ENCODE measurements at places on chromosomes 7 and 10.

DNA sequence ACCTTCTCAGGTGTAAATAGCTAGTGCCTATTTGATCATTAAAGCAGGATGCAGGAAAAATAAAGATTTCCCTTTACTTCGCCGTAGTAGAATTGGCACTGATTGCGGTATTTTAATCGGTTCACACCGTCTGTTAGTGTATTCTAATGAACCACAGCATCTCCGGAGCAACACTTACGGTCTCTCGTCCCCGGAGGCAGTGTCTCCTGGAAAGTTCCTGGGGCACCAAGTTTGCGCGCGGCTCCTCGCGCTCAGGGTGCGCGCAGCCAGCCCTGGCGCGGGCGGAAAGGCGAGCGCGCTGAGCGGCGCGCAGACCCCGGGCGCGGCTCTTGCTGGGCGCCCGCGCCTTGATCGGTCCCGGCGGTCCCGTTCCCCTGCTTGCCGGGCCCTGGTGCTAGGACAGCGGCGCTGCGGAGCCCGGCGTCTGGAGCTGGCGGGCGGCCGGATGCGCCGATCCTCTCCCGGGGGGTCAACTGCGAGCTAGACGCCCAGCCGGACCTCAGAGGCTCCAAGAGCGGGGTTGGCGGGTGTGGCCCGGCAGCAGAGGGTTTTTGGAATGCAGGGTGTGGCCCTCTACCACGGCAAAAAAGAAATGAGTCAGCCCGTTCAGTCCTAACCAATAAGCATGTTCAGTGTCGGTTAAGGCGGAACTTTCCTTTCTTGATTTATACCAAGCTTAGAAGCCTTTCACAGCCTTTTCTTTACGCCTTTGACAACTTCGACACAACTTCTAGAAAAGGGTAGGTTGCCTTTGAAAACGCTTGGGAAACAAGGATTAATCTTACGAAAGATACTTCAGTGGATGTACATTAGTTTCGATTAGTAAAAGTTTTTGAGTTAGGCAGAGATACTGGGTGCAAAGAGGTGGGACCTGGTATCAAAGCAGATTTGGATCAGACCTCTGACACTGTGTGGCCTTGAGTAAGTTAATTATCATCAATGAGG is 166.8 kb upstream of the ASAH2 start:
- peak; percentile 18 for DNase-seq

DNA sequence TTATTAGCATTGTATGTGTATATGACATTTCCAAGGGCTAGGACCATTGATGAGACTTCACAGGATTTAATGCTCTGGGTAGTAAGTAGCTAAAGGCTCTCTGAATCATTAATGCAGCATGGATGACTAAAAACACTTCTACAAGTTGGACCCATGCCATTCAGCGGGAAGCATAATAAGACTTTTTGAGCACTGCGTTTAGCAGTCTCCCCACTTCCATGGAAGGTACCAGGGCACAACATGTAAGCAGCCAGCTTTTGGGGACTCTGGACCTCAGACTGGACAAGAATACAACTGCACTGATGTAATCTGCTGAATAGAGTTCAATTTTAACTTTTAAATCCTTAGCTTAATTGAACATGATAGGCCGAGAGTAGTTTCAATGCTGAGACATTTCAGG is 191.7 kb upstream of the IMMP2L start:
- no peak for DNase-seq

- DNase-seq = no peak
These were observed 17.0 kb upstream of the RET start for GRCh38 chr10:43059828-43060227.

DNA sequence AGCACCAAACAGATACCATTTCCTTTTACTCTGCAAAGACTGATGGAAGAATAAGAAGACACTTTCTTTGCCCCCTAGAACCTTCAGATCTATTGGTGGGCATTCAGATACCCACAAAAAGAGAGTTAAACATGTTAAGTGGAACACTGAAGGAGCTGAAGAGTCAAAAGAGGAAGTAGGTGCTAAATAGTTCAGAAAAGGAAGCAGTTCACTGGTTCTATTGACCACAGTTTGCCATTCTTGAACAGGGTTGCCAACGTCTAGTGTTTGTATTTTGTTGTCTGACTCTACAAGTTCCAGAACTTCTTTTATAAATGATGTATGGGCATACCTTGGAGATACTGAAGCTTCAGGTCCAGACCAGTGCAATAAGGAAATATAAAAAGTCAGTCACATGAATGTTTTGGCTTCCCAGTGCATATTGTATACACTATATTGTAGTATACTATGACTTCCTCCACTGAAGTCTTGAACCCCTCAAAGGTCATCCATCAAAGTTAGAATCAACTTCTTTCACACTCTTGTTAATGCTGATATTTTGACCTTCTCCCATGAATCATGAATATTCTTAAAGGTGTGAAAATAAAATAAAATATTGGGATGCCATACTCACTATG is 47.5 kb upstream of the AGR3 start:
- no peak for DNase-seq

DNA sequence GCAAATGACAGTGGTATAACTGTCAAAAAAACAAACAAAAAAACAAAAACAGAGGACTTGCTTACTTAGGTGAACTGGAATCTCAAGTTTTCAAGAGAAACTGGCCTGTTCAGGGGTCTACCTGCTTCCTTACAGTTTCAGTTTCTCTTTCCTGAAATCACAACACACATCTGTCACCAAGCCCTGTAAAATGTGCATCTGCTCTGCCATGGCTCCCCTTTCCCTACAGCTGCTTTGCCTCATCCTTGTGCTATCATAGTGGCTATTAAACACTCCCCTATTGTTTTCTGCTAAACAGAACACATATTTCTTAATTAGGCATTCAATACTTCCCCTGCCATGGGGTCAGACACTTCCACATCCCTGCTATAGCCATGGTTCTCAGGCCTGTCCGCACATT is 37.6 kb downstream of the CPED1 start:
- DNase-seq = no peak

- DNase-seq = no peak
These were observed 169.5 kb downstream of the CPED1 start for GRCh38 chr7:121157885-121158590.

DNA sequence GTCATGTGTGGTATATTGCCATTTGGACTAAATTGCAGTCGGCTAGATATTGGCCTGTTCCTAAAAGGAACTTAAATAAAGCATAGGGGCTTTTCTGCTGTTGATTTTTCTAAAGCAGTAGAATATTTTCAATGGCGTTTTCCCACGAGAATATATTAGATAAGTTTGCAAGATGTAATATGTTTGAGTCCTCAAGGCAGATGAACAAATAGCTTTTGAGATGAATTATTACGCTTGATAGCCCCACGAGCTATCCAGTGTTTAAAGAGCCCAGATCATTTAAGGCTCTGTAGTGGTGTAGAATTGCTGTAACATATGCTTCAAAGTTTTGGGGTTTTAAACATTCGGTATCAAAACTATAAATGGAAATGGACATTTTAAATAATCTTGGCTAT is 2.9 kb downstream of the CELF2 start:
- DNase-seq = no peak

GRCh38 chr7:100532165-100533022 is 6.6 kb upstream of the AGFG2 start:
- DNase-seq = no peak

DNA sequence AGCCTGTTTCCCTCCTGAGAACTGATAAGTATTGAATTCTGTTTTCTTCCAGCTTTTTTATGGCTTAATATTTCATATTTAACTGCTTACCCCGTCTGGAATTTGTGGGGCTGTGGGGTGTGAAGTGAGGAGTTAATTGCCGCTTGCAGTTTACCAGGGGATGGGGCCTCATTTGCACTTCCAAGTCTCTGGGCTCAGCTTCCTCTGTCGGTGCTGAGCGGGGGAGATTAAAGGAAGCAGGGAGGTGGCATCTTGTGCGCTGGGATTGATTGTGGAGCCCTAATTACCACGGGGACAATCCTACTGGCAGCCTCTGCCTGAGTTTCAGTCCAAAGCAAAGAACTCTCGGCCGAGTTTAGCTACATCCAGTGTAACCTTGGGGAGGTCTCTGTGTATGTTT is 33.4 kb downstream of the ELFN1 start:
- no peak for DNase-seq

- DNase-seq = no peak
These were observed 20.8 kb downstream of the TIAL1 start for GRCh38 chr10:119575991-119576390.

- no peak for DNase-seq
These were observed 152.0 kb downstream of the RPS24 start for GRCh38 chr10:78185693-78186055.

DNA sequence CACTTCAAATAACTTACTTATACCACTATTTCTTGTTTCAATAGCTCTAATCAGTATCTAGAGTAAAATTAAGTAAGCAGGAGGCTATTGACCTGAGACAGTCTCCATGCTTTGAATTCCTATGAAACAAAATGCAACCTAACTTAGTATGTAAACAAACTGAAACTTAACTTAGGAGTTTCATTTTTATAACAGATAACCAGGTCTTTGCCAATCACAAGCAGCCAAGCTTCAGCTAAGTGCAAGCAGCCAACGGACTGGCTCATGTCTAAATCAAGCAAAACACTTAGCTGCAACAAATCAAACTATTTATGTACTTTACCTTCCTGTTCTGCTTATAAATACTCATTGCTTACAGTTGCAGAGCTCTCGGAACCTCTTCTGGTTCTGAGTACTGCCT is 4.4 kb upstream of the GSTK1 start:
- no peak for DNase-seq

GRCh38 chr7:12705878-12706277 is 18.4 kb downstream of the ARL4A start:
- no peak for DNase-seq
